Urinary bladder (tissue), 4 donors: ENCODE measurements at places on chromosomes 11 and 22. TPM values are rescaled to one million over a fixed set of nuclear protein-coding genes. Genes with fewer than 3 reads are reported as not detected.

MICAL2 gene
- polyA plus RNA-seq: 44.1 TPM

MPPED2 gene
- polyA plus RNA-seq: 3.0 TPM

GRCh38 chr11:7251836-7252682, at the start of gene SYT9:
SYT9 (plus strand) TSS chr11:7251904; CDS start chr11:7252187, 283 bp downstream.
- DNase-seq: no peak

DNA sequence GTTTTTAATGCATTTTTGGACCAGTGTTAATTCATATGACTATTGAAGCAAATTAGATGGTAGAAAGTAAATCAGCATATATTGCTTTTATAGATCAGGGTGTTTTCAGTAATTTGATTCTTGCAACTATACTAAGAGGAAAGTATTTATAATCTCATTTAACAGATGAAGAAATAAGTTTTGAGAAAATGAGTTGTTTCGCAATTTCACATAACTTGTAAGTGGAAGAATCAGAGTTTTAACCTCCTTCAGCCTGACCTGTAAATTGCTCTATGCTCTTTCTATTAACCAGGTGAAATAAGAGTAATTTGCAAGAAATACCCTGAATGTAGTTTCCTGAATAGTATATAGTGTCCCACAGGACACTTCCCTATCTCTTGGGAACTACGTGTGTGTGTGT, 1106.8 kb upstream of the RAG2 start:
- DNase-seq: no peak
